ENCODE measurements at places on chromosomes 13 and 19.

DNA sequence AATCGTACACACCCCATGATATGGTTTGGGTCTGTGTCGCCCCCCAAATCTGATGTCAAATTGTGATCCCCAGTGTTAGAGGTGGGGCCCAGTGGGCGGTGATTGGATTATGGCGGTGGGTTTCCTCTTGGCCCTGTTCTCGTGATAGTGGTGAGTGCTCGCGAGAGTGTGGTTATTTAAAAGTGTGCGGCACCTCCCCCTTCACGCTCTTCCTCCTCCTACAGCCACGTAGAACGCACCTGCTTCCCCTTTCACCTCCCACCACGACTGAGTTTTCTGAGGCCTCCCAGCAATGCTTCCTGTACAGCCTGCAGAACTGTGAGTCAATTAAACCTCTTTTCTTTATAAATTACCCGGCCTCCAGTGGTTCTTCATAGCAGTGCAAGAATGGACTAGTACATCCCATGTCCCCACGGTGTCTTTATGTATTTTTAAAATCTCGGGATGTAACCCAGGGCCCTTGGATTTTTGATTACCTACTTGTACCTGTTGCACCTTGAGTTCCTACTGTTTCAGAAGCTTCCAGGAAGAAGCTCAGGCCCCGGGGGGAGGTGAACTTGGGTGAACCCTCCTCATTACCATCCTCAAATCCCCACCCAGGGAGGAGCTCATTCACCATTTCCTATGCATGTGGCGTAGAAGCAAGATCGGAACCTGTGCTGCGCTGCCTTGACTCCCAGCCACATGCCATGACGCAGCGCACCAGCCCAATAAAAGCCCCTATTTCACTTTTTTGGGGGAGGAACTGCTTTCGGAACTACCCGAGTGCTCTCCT, 52.4 kb downstream of the TEX29 start:
- no peak for DNase-seq

DNA sequence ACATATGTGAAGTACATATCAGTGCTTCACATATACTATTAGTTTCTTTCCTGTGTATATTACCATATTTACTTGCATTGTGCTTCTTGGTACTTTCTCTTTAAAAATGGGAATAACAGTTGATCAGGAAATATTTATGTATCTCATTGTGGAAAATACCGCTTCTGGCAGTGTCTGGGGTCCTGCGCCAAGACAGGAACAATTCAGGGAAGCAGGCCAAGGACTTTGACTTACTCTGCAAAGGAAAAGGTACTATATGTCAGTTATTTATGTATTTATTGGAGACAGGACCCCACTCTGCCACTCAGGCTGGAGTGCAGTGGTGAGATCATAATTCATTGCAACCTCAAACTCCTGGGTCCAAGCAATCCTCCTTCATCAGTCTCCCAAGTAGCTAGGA, 57.7 kb upstream of the NBEA start:
- DNase-seq = no peak

- no peak for DNase-seq
Observed at GRCh38 chr13:22161871-22162270, 491.0 kb downstream of the FGF9 start.

GRCh38 chr13:20349564-20350381, 117.7 kb upstream of the GJB6 start:
- no peak for DNase-seq

- no peak for DNase-seq
Observed at GRCh38 chr13:79442706-79443105, 36.7 kb upstream of the RBM26 start.

GRCh38 chr13:112839356-112840105, 129.5 kb upstream of the MCF2L start:
- DNase-seq = no peak

- DNase-seq = no peak
Observed at GRCh38 chr13:59665732-59666131, 498.0 kb downstream of the DIAPH3 start.

DNA sequence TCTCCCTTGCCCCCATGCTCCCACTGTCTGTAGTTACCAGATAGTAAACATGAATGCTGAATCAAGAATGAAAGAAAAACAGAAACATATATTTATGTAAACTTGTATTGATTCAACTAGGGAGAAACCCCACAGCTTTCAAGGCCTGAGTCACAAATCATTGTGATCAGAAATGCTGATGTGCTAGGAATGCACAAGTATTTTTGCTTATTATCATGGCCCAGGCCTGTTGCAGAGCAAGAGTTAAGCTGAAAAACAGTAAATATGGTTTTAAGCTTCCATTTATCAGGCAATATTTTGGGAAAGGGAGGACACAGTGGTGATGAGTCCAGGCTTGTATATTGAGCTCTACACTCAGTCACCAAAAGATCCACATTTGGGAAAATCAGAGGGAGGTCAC, 669.6 kb downstream of the DIAPH3 start:
- DNase-seq = no peak

DNA sequence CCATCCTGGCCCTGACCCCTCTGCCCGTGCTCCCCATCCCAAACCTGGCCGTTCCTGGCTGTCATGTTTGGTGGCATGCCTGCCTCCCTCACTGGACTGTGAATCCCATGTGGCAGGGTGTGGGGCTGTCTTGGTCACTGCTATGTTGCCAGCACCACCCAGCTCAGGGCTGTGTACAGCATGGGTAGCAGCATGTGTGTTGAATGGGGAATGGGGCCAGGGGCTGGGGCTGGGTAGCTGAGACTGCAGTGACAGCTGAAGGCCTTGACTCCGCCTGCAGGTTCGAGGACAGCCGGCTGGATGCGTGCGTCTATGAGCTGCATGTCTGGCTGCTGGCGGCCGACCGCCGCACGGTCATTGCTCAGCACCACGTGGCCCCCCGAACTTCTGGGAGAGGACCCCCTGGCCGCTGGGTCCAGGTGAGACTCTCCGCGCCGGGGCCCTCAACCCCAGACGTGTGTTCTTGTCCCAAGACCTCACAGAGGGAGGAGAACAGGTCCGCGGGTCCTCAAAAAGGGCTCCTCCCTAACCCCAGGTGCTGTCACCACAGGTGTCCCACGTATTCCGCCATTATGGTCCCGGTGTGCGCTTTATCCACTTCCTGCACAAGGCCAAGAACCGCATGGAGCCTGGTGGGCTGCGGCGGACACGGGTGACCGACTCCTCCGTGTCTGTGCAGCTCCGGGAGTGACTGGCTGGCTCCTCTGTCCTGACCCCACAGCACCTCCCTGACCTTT, 3.5 kb downstream of the NCCRP1 start:
- DNase-seq = no peak

GRCh38 chr19:42129399-42130253, 2.6 kb downstream of the POU2F2 start:
- DNase-seq = peak; percentile 80

DNA sequence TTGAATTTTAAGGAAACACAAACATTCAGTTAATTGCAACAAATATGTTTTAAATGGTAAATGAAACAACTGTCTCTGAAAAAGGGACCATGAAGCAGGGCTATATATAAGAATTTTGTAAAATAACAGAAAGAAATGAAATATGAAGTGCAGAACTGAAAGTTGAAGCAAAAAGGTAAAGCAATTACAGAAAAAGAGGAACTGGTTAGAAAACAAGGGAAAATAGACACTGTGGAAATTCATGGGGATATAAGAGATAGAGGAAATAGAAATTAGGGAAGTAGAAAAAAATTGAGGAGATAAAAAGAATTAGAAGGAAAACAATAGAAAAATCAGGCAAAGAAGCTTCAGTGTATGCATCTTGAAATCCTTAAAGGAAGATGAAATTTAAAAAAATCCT, 40.0 kb upstream of the TDRD3 start:
- DNase-seq = no peak

DNA sequence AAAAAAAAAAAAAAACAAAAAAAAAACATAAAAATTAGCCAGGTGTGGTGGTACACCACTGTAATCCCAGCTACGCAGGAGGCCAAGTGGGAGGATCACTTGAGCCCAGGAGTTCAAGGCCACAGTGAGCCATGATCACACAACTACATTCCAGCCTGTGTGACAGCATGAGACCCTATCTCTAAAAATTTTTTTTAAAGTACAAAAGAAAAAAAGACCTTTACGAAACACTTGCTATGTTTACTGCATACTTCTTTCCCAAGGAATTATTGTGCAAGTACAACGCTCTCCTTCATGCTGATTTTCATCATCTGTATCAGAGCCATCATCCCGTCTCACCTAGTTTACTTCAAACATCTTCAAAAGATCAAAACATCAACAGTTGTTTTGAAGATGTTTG, 28.6 kb upstream of the ZNF780A start:
- DNase-seq = no peak

DNA sequence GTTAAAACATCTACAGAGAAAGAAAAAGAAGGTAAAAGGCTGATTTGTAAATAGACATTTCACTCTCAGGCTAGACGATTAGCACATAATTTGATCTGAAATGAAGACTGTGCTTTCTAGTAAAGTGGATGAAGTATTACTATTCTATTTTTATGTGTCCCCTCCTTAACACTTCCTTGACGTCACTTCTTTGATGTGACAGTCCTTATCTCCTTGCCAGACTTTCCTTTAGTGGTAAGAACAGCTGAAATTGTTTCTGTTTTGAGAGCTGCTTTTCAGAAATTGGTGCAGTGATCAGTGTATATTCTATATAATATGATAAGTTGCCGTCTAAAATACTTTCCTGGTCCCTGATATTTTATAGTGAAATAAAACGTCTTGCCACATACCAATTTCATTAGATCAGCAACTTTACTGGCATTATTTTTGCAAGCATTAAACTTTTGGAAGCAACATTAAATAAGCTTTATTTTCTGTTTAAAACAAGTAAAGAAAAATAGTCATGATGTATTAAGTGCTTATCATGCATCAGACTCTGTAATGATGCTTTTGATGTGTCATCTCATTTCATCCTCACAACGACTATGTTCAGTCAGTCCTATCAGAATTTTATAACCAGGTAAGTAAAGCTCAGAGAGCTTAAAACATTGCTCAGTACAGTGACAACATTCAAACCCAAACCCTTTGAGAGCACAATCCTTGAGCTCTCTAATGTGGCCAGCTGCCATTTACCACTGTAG, 210.3 kb upstream of the PCDH9 start:
- DNase-seq = no peak

GRCh38 chr13:53921473-53921872, 892.9 kb downstream of the OLFM4 start:
- peak; percentile 14 for DNase-seq

- DNase-seq = peak; percentile 80
Observed at GRCh38 chr19:52453324-52454094, at the start of gene ZNF578. Gene ZNF578, plus strand, starts transcription at chr19:52453553. Its CDS starts 48,293 bp downstream, at chr19:52501846.

GRCh38 chr19:16531380-16531669, 10.9 kb downstream of the CHERP start:
- DNase-seq = no peak

DNA sequence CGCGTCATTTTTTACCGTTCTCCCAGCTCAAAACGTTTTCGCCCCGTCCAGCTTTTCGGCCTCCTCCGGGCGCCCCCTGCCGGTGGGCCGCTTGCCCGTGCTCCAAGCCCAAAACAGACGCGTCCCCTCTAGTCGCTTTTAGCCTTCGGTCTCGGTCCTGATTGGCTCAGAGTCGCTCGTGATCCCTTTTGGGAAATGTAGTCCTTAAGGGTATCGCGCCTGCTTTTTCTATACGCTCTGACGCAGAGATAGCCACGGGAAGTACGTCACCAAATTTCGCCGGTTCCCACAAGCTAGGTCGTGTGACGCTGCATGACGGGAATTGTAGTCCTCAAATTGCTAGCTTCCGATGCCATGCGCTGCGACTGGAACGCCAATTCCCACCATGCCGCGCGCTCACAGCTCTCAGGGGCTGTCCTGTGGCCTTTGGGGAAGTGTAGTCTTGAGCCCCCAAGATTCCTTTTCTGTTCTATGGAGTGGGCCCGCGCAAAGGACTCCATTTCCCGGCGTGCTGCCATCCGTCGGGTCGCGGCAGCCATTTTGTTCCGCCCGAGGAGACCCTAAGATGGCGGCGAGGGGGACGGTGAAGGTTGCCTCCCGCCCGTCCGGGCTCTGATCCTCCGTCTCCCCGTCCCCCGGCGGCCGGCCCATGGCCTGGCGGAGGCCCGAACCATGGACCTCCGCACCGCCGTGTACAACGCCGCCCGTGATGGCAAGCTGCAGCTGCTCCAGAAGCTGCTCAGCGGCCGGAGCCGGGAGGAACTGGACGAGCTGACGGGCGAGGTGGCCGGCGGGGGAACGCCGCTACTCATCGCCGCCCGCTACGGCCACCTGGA, at the start of gene FEM1A:
Gene FEM1A, plus strand, starts transcription at position 552 of the 836 bp plus-strand sequence. Its CDS starts 121 bp downstream, at position 673.
- peak; percentile 100 for DNase-seq

GRCh38 chr13:70723732-70724131, 615.5 kb upstream of the KLHL1 start:
- DNase-seq = no peak

GRCh38 chr13:98858191-98858590, 105.7 kb upstream of the SLC15A1 start:
- no peak for DNase-seq

GRCh38 chr13:75633285-75633684, 2.8 kb upstream of the LMO7 start:
- DNase-seq = no peak

DNA sequence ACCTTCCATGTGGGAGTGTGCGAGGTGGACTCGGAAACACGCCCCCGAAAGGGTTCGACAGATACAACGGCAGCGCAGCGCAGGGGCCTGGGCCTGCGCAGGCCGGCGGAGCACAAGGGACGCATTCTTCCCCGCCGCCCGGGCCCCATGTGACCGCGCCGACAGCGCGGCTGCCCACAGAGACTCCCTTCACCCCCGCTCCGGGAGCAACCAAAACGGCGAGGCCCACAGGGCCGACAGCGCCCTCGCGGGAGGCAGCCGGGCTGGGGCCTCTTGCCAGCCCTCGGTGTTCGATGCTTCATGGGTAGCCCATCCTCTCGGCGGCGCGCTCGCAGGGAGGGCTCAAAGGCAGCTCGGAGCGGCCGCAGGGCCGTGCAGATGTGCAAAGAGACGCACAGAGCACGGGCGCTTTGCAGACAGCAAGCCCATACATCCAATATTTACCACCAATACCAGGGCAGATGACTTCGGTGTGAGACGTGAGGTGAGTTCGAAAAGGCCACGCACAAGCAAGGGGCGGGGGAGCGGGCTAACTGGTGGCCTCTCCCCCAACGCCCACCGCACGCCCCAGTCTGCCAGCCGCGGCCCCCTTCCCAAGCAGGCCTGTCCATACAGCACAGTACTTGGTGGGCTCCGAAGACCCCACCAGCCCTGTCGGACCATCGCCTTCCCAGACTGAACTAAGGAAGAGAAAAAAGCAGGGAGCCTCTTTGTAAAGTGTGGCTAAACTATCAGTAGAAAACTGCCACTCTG, 89.9 kb downstream of the CRYL1 start:
- DNase-seq = no peak

GRCh38 chr19:13975870-13976269, 23.6 kb downstream of the DCAF15 start:
- DNase-seq = no peak

- DNase-seq = no peak
Observed at GRCh38 chr19:3641515-3642269, 15.1 kb upstream of the CACTIN start.
